NCI-H1436 (cell line): ENCODE measurements at places on chromosomes 6 and 20.

GRCh38 chr6:169926617-169927417, 175.4 kb downstream of the ERMARD start:
- DNase-seq = no peak

GRCh38 chr20:52484438-52484837, 292.9 kb upstream of the ZFP64 start:
- DNase-seq = no peak

DNA sequence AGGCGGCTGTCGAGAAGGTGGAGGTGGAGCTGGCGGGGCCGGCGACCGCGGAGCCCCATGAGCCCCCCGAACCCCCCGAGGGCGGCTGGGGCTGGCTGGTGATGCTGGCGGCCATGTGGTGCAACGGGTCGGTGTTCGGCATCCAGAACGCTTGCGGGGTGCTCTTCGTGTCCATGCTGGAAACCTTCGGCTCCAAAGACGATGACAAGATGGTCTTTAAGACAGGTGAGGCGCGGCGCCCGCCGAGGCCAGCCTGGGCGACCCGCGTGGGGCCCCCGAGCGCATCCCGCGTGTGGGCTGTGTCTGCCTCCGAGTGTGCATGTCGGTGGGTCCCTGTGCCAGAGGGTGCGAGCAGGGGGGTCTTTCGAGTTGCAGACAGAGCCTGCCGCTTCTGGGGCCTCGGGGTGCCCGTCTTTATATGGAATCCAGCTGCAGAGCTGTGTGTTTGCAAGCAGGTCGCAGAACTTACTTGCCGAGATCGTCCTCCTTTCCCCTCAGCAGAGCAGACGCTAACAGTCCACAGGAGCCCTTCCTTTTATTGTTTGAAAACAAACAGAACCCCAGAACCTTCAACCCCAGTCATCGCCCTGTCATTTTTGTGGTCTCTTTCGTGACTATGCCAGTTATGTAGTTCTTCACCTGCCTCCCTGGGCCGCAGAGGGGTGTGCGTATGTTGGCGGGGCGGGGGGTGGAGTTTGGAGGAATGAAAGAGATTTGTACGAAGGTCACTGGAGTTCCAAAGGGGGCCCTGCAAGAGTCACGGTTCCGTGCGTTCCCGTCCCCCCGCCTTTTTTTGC, 766 bp downstream of the SLC16A10 start:
- DNase-seq = no peak

DNA sequence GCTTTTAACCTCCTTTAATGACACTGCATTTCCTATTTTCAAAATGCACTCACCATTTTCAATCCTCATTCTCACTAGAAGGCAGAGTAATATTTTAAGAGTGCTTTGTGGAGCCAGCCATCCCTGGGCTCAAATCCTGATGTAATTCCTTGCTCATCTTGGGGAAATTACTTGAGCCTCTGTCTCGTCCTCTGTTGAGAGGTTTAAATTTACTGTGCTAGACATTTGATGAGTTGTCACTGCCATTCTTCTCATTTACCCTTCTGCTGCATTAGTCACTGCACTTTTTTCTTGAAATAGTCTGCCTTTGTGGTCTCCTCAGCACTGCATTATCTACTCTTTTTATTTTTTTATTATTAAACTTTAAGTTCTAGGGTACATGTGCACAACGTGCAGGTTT, 150.0 kb upstream of the HDDC2 start:
- DNase-seq = no peak

GRCh38 chr6:13611715-13612114, 3.4 kb upstream of the NOL7 start:
- no peak for DNase-seq

- no peak for DNase-seq
These were observed 39.5 kb upstream of the PRSS16 start for GRCh38 chr6:27208042-27208441.

DNA sequence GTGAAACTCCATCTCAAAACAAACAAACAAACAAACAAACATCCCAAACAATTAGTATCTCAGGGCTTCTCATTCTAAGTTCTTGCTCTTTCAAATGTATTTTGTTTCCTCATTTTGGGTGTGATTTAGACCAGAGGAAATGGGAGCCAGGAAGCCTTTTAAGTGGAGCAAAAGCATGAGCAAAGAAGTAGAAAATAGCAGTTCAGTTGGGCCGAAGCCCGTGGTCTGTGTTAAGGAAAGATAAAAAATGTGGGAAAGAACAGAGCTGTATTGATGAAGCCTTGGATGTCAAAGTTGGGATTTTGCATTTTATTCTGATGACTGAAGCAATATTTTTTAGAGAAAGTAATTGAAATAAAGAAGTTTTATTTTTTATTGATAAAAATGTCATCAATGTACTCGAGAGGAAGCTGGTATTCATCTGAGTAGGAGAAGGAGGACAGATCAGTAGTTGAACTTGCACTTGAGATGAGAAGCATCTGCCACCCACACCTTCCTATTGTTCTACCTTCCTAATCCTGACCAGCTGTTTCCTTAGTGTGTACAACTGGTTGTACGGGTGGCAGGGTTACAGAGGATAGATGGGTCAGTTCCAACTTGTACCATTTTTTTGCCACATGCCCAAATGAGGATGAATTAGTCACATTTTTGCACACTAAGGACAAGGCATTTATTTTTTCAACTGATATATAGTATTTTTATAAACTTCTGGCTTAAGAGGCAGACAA, 56.1 kb downstream of the KIAA0408 start:
- no peak for DNase-seq

GRCh38 chr6:125077453-125077852, 76.1 kb upstream of the TPD52L1 start:
- no peak for DNase-seq
